A673 (cell line): ENCODE measurements at places on chromosomes 7 and 10.

GRCh38 chr7:17130281-17131059 is 168.0 kb upstream of the AHR start:
- peak; percentile 27 for DNase-seq

- peak; percentile 88 for DNase-seq
These were observed 81.9 kb downstream of the BMPER start for GRCh38 chr7:33986951-33987947.

- DNase-seq, result no peak
These were observed 18.5 kb upstream of the FXYD4 start for GRCh38 chr10:43352951-43353350.

GRCh38 chr7:12949060-12949931 is 261.9 kb downstream of the ARL4A start:
- peak; percentile 32 for DNase-seq

DNA sequence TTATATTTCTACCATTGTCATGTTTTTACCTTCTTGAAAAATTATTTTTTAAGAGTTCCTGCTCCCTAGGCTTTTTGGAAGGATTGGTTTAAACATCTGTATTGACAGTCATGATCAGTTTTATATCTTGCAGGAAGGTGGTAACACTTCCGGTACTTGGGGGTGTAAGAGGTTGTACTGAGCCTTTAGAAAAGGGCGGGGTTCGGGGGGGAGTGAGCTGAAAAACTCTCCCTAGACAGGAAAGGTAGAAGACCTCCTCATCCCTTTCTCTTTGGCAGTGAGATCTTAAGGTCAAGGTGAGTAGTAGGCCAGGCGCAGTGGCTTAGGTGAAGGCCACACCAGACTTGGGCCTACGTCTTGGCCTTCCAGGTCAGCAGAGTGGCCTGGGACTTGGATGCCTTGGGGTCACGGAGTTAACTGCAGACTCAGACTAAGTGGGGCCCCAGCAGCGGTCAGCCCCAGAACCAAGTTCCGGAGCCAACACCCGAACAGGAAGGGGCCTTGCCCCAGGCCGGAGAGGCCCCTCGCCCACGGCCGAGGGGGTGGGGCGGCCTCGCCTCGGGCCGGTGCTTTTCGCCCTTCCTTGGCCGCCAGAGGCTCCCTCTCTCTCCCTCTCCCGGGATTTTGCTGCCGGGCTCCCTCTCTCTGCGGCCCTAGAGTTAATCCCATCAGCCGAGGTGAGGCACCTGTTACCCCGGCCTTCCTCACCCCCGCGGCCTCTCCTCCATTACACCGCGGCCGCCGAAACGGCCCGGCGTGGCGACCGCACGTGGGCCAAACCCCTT is at the start of gene PPP1R9A:
PPP1R9A (plus strand) TSS at position 569 of the 785 bp plus-strand sequence. CDS start 2,520 bp downstream, outside the sequence.
- DNase-seq, result peak; percentile 63

DNA sequence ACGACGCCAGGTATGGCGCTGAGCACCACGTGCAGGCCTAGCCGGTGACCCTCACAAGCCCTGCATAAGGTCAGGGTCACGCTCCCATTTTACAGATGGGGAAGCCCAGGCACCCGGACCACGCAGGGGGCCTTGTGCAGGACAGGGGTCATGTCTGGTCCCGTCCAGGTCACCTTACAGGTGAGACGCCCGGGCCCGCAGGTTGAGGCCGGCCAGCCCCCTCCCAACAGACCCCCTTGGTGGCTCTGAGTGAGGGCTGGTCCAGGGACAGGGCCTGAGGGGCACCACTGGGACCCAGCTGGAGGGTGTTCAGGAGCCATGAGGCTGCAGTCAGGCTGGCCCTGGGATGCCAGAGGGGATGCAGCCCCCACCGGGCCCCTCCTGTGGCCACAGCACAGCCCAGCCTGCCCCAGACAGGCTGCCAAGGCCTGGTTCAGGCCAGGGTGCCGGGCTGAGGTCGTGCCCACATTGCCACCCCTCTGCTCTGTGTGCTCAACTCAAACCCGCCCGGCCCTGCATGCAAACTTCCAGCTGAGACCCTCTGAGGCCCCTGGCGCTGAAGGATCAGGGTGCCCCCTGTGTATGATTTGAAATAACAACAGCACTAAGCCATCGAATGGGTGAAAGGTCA is 69.0 kb downstream of the PWWP2B start:
- DNase-seq, result no peak

GRCh38 chr7:24754906-24755506 is 2.3 kb downstream of the GSDME start:
- DNase-seq, result no peak
